ENCODE measurements at places on chromosomes 7 and 10.

- no peak for DNase-seq
Observed at GRCh38 chr10:17779784-17780183, 27.8 kb downstream of the TMEM236 start.

DNA sequence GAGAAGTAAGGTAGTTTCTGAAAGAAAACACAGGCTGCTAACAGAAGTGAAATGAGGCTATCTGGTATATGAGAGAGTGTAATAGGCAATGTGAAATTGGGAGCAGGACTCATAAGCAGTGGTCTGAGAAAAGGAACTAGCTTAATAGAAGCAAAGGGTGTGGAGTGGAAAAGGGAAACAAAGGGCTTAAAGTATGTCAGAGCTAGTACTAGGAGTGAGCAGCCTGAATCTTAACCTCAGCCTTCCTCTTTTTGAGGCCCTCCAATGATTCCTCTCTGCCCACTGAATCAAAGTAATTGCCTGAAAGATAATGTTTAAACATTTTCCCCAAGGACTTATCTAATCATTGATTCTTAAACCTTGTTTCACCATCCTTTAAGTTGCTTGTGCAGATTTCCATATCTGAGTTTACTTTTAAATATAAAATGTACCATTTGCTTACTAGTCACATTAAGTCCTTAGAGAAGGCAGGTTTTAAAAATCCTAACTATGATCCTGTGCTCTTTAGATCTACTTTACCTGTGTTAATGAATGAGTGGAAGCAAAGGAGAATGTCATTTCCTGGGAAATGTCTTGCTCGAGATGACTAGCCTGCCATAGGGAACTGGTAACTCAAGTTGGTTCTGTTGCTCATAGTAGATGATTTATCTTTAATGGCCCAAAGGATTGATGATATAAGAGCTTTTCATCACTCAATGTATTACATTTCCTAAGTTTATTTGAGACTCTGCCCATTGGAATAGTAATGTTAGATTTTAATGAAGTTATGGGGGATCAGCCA lies 155.0 kb downstream of the SKAP2 start:
- DNase-seq: no peak

DNA sequence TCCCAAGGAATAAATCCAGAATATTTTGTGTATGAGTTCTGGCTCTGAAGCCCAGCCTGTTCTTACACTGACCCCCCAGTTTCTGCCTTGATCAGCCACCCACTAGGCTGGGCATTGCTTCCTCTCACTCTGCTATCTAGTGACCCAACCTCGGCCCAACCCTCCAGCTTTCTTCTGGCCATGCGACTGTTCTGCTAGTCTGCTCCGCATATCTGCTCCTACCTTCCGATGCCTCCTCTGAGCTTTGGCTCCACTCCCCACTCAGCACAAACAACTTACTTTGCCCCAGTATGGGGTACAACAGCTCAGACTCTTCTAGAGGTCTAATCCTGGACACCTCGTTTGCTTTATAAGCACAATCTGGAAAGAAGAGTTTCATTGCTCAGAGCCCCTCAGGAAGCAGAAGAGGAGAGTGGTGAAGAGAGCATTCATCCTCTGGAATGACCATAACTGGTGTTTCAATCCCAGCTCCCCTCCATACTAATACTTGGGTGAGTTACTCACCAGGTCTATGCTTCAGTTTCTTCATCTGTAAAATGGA lies 99.6 kb downstream of the NPSR1 start:
- no peak for DNase-seq

- no peak for DNase-seq
Observed at GRCh38 chr10:1872151-1872726, 134.9 kb upstream of the ADARB2 start.

DNA sequence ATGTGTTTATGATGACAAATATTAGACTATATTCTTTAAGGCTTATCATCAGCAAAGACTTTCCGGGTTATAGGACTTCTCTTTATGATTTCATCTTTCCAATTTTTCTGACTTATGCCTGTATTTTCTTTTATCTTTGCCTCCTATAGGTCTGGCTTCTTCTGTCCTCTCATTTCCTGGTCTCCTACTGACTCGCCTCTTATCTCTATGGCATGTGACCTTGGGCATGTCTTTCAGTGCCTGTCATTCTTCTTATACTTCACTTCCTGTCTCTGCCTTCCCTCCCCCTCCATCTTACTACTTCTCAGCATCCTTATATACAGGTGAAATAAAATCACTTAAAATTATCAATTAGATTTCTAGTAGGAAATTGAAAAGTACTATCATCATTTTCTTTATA lies 42.2 kb downstream of the PCDH15 start:
- DNase-seq: no peak

DNA sequence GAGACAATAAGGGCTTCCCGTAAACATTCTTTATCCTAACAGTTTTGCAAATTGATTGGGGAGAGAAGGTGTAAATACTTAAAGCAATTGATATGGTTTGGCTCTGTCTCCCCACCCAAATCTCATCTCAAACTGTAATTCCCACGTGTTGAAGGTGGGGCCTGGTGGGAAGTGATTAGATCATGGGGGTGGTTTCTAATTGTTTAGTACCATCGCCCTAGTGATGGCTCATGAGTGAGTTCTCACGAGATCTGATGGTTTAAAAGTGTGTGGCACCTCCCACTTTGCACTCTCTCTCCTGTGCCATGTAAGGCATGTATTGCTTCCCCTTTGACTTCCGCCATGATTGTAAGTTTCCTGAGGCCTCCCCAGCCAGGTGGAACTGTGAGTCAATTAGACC lies 22.1 kb upstream of the CAPZA2 start:
- DNase-seq: no peak

DNA sequence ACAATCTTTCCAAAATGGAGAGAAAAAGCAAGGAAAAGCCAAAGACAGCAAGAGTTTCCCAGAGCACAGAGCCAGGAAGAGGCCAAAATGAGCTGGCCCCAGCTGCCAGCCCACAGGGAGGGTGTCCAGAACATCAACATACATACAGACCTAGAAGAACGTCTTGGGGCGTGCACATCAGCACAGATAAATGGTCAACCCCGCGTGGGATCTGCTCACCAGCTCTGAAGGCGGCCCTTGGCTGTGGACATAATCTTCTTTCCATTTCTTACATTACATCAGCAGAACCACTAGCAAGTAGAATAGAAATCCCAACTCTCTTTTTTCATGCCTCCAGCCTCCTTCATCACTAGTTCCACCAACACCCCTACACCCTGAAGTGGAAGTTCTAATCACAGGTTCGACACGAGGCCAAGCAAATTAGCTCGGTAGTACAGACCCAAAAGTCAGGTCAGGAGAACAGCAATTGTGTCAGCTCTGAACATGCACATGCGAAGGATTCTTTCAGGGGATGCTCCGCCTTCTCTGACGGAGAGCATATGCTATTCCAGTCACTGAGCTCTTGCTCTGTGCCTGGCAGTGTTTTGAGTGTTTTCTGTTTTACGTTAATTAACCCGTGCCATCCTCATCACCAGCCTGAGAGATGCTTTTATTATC lies 16.4 kb downstream of the SH3PXD2A start:
- DNase-seq: no peak

DNA sequence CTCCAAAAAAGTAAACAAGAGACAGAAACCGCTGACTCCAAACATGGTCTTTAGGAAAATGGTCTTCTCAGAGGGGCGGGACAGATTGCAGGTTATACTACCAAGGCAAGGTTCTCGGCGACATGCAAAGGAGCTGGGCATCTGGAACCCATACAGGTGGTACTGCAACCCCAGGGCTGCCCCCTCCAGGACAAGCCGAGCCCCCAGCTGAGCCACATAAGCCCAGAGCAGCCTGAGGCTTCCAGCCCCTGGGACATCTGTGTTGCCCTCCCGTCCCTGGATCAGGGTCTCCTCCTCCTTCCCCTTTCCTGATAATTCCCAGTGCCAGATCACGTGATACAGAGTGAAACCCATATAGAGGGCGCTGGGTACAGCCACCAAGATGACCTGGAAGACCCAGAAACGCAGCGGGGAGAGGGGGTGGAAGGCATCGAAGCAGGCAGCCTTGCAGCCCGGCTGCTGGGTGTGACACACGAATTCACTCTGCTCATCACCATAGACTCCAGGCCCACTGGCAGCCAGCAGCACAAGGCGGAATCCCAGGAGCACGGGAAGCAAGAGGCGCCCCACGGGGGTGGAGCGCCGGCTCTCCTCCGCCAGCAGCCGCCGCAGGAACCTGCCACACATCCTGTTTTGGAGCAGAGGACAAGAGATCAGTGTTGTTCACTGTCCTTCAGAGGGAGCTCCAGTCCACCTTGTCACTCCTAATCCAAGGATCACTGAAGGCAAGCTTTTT lies at the start of gene GJC3:
TSS of gene GJC3 (minus strand) at position 627 of the 736 bp plus-strand sequence. CDS start at position 627, 0 bp downstream.
- peak; percentile 54 for DNase-seq

GRCh38 chr10:63253040-63253439 lies 119.9 kb downstream of the NRBF2 start:
- no peak for DNase-seq

GRCh38 chr7:120873401-120873800 lies 15.5 kb upstream of the TSPAN12 start:
- no peak for DNase-seq

GRCh38 chr10:69973678-69974077 lies 79.0 kb upstream of the MACROH2A2 start:
- DNase-seq: no peak

DNA sequence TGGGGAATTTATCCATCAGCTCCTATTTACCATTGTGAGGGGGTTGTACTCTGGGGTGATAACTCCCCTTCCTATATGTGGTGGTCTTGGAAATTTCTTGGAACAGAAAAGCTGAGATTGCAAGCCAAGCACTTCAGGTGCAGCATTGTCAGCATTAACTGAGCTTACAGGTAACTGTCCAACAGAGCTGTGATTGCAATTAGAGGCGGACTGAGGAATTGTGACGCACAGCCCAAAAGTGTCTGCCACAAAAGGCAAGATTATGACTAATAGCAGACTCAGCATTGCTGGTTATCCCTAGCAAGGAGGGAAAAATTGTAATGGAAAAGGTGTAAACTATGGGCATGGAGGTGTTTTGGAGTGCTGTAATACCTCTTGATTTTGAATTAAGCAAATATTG lies 126.1 kb upstream of the AGR3 start:
- DNase-seq: no peak

DNA sequence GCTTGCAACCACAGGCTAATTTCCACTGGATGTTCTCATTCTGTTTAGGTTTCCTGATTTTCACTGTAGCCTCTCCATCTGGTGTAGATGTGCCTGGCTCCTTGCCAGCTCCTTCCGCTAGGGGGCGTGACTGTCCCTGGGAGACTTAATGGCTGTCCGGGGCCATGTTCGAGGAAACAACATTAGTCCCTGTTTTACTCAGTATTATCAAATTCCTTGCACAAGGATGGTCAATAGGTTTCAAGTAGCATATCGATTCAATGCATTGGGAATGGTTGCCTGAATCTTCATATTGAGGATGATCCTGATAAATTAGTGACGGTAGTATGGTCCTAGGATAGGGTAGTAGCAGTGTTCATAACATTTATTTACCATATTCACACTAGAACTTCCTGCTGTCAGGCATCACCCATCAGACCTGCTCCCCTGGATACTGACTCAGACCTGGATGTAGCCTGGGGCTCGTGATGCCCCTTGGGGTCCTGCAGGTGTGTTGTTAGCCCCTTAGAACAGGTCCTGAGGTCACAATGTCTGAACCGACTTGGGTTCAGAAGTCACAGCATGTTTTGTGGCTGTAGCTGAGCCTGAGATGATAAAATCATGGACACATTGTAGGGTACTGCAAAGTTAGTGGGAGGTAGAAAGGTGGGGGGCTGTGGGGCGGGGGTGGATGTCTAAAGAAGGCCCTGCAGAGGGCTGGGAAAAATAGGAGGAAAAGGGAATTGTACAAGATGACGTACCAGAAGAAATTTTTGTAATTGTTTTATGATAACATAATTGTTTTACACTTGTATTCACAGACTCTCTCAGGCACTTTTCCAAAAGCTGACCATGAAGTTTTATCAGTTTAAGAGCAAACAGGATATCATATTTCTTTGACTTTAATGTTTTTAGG lies 8.9 kb upstream of the EXOC6 start:
- peak; percentile 65 for DNase-seq

GRCh38 chr10:69649786-69650550 lies 19.9 kb downstream of the FAM241B start:
- DNase-seq: no peak

DNA sequence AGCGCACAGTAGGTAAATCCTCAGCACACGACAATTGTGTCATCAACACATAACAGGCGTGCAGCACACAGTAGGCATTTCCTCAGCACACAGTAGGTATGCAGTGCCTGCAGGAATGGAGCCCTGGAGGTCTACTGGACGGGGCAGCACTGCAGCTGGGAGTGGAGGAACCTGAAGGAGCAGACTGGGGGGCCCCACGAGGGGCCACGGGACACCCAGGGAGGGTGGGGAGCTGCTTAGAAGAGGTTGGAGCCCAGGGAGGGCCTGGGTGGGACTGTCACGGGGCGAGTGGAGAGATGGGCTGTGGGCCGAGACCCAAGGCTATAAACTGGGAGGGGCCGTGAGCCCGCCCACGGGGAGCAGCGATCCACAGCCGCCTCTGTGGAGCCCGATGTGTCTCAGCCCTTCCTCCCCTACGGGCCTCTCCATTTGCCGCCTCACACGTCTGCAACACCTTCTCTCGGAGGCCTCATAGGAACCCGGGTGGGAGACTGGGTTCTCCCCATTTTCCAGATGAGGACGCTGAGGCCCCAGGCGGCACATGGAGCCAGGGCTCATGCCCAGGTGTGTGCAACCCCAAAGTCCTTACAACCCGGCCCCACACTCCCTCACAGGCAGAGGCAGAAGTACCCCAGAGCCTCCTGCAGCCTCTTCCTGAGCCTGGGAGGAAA lies 101.5 kb downstream of the MICALL2 start:
- DNase-seq: no peak

DNA sequence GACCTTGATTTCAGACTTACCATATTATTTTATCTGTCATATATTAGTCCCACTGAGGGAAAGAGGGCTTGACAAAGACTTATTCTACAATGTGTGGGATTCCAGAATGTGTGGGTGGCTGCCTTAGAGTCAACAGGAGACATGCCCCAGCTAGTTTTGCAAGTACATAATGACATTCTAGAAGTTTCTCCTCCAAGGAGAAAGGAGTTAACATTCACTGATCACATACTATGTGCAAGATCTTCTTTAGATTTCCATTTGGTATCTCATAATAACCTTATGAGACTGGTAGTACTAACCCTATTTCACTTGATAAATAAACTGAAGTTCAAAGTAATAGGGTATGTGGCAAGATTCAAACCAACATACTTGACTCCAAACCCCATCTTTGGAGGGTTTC lies 25.2 kb downstream of the IRF5 start:
- DNase-seq: no peak

DNA sequence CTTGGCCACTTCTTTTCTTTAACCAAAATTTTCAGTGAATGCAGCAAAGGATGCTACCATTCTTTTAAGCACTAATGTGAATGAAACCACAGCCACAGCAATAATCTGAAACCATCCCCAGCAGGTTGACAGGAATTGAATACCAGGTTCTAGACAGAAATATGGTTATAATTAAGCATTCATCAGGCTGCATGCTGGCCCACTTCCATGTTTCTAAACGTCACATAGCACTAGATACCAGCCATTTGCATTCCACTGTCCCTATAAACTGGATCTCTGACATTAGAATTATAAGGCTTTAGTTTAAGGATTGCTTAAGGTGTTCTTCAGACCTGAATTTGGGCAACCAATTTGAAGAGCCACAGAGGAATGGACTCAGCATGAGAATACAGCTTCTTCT lies 340.8 kb upstream of the KLF6 start:
- no peak for DNase-seq
